Neuronal stem cell (in vitro differentiated cells): ENCODE measurements at places on chromosomes 5 and 9.

GRCh38 chr5:163877865-163878264 is 372.4 kb downstream of the MAT2B start:
- no peak for DNase-seq

GRCh38 chr5:97842687-97843086 is 659.6 kb upstream of the RIOK2 start:
- DNase-seq = no peak

- no peak for DNase-seq
These were observed 750.3 kb downstream of the MAT2B start for GRCh38 chr5:164255598-164256213.

- no peak for DNase-seq
These were observed 148.2 kb upstream of the CDKN2B start for GRCh38 chr9:22157276-22157675.

DNA sequence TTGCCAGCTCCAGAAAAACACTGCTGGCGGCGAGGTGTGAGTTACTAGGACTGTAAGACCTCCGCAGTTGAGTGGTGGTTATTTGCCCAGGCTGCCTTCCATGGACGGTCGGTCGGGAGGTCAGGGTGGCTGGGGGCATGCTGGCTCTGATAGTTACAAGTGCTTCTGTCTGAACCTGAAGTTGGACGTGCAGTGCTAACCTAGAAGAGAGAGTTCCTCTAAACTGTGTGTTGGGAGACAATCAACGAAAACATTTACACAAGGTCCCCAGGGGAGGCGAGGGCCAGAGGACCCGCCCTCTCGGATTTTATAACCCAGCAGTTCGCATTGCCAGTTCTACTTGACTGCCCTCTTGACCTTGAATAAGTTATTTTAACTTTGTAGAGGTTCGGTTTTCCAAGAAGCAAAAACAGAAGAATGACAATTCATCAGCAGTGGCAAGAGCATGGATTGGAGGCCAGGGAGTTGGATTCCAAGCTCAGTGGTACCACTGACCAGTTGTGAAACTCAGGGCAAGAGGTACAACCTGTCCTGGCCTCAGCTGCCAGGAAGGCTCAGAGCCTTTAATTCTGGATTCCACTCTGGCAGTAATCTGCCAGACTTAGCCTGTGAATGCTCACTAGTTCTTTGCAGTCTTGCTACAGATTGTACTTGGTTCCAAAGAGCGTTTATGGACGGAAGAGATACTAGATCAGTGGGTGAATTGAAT is 28.7 kb upstream of the PDE8B start:
- no peak for DNase-seq

DNA sequence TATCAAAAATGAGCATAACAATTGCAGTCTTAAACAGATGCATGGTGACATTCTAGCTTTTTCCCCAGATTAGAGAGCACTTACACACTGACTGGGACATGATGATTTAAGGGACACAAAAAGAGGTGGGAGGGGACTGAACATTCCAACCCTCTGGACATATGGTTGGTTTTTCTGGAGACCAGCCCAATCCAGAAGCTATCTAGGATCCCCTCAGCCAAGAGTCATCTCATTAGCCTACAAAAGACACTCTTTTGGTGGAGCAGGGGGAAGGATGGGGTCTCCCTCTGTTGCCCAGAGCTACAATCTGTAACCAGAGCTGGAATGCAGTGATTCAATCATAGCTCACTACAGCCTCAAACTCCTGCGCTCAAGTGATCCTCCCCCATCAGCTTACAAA is 97.3 kb upstream of the IQGAP2 start:
- no peak for DNase-seq

DNA sequence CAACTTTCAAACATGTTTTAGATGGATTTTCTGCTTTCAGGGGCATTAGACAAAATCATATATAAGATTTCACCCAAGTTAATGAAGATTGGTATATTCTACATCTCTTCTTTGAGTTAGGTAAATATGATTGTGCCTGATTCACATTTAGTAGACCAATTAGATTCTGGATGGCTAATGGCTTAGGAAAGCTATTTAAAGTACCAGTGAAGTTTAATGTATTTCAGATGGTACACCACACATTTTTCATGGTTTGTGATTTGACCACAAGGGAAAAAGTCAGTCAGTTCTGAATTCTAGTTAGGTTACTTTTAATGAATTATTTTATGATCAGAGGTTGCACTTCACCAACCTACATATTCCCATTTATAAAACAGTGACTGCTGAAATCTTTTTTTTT is 409.7 kb downstream of the ADGRV1 start:
- no peak for DNase-seq

DNA sequence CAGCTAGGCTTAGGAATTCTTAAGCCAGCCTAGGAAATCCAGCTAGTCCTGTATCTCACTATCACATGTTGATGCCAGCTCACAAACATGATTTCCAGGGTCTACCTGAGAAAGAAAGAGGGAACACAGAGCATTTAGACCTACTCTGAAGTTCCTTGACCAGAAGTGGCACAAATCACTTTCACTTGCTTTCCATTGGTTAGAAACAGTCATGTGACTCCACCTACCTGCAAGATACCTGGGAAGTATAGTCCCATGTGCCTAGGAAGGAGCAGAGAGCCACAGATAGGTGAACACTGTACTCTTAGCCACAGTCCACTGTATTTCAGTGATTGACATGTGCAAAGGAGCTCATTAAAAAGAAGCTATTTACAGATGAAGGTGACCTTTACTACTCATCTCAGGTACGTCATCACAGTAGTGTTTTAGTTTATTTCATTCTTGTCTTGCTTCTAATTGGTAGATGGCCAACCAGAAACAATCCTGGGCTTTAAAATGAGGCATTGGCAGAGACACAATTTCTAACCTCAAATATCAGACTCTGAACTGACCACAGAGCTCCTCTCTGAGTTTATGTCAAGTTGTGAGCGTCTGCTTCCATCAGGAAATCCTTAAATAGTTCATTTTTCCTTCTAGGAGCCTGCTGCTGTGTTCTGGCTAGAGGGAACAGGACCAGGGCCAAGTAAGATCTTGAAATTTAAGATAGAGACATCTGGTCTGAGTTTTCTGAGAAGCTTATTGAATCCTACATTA is 340.7 kb downstream of the TLE4 start:
- DNase-seq = no peak

DNA sequence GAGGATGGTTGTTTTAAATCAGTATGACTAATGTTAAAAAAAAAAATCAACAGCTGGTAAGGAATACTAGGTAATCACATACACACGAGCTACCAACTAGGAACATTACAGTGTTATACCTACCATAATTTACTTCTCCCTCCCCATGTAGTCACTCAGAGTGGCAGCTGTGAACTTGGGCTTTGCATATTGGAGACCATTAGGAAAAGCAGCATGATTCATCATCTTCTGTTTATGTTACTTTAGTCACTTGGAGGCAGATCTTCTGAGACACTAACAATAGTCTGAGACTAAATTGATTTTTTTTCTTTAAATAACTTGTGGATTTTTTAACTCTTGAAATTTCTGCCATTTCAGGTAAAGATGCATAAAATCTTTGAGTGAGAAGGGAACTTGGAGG is 141.5 kb upstream of the NR4A3 start:
- DNase-seq = no peak

DNA sequence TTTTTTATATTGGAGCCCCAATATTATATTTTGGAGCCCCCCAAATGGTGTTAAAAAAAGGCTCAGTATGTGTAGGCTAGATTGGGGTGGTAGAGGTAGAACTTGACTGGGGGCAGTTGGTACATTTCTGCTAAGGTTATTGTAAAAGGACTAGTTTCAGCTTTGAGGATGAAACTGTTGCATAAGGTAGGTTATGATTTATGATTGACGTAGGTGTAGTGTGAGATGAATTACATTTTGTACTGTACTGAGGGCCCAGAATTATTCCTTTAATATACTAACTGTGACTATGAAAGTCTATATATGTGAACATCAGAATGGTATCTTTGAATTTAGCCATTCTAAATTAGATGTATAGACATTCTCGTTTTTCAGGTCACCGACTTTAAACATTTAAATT is 3.6 kb downstream of the RIC1 start:
- no peak for DNase-seq

- DNase-seq = no peak
These were observed 402.4 kb downstream of the ARHGEF28 start for GRCh38 chr5:74028406-74028805.

- DNase-seq = no peak
These were observed 33.3 kb downstream of the NKX2-5 start for GRCh38 chr5:173201636-173202265.

GRCh38 chr5:37786862-37787519 is 52.9 kb downstream of the GDNF start:
- no peak for DNase-seq

DNA sequence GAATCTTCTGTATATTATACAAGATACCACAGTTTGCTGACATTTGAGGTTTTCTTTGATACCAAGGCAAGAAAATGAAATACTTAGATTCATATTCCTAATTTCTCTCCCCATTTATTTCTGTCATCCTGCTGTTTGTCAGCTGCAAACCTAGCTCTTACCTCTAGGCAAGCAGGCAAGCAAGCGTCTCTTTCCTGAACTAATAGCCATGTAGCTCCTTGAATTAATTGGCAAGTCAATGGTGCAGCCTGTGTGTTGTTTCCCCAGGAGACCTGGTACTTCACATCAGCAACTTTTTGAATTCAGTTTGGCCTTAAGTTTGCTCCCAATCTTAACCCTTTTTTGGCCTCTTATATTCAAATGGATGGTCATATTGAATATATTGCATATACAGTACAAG is 573.6 kb upstream of the ARRDC3 start:
- DNase-seq = peak; percentile 14

DNA sequence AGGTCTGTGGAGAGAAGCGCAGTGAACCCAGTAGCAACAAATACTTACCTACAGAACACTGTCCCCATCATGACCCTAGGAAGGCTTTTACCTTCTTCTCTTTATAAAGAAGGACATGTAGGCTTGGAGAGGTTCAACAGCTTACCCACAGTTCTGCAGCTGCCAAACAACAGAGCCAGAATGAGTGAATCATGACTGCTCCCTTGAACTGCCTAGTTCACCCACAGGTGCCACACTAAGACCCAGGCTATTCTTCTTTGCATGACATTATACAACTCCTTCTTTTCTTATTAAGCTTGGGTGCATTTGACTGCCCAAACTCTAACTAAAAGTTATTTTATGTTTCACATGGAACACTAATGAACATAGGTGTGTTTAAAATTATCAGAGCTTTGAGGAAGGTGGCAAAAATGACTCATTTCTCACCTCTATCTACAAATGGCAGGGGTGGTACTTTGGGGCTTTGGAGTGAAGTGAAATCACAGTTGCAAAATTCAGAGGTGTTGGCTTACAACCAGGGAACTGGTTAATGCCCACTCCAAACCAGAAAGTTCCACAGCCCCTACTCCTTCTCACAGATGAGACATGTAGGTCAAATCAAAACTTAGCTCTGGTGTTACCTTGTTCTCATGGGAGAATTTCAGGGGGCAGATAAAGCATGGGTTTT is 201.6 kb downstream of the SEMA6A start:
- no peak for DNase-seq

GRCh38 chr9:15543047-15543813 is 9.6 kb upstream of the CCDC171 start:
- DNase-seq = no peak

GRCh38 chr5:116076496-116076895 is 8.3 kb upstream of the COMMD10 start:
- DNase-seq = no peak

DNA sequence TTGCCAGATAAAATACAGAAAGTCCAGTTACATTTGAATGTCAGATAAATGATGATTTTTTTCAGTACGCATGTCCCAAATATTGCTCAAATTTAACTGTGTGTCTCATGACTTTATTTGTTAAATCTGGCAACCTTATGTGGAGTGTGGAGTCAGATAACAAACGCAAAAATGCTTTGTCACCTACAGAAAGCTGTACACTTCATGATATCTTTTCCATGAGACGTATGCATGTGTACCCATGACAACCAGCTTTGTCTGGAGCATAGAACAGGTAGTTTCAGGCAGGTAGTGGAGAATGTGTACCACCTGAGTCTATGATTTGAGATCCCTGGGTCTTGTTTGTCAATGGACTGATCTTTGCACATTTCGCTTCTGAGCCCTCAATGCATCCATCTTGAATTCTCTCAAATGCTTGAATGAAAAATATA is 105.5 kb upstream of the CPEB4 start:
- no peak for DNase-seq

DNA sequence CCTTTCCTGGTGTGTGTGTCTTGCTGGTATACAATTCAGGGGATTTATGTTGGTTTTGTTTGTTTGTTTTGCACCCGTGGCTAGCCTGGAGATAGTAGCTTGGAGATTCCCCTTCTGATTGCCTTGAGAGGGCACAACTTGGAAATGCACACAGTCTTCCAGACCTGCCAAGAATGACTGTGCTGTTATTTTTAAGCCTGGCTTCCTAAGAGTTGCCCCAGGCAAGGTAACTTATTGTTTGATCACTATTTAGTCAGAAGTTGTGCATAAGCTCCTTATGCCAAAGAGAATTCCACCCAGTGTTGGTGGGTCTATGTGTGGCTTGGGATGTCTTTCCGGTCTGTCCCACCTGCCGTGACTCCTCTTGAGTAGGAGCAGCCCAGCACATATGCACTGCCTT is 421.9 kb upstream of the KCNN2 start:
- DNase-seq = no peak

DNA sequence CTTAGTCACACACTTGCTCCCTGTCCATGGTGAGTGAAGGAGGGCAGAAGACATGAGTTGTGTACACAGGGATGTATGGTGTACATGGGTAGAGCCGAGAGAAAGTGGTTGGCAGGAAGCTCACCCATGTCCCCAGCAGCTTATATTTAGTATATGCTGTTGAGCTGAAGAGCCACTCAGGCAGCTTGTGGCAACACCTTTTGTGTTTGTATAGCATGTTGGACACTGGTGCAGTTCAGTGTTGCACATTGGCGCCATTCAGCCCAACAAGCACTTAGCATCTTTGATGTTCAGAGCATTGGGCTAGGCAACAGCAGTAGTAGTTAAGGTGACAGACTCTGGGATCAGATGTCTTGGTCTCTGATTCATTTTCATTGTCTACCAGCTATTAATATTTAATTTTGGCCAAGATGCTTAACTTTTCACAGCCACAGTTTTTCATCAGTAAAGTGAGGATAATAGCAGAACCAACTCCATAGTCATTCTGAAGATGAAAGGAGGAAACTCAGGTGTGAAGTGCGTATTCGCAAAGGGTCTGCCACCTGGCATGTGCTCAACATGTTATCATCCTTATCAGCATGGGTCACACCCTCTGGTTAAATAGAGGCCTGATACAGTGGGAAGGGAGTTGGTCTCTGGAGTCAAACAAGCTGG is 184.8 kb downstream of the NR3C1 start:
- no peak for DNase-seq

- DNase-seq = no peak
These were observed 85.6 kb downstream of the GADD45G start for GRCh38 chr9:89690334-89690912.
